Ascending aorta (tissue), 2 donors: ENCODE measurements at places on chromosomes 1 and 21.

DNA sequence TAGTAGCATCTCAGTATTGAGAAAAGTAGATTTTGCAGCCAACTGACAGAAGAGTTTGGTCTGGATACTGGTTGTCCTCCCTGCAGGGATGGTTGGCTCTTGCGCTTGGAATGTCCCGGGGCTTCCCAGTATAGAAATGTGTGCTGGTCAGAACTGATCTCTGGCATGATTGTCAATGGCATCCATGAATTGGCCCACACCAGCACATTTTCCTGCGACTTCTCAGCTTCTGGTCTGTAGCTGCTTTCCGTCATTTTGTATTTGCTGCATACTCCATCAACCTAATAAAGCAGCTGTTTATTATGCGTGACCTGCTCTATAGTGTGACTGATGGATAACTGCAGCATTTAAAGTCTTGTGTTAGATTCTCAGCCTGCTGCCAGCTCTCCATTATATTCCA lies 203.7 kb downstream of the S1PR1 start:
- no peak for DNase-seq

DNA sequence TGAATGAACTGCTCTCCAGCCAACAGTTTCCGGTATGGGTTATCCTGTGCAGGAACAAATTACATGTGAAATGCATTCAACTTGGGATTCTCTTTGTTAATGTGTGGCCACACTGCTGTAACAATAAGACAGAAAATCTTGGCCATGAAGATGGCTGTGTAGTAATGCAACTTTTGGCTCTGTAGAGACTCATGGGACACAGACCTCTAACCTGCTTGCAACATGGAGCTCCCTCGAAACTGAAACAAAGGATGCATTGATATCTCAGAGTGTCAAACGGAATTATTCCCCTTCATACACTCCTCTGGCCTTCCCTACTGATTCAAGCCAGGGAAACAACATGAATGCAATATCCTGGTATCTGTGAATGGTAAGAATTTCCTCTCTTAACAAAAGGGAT lies 559.3 kb upstream of the ZRANB2 start:
- no peak for DNase-seq

DNA sequence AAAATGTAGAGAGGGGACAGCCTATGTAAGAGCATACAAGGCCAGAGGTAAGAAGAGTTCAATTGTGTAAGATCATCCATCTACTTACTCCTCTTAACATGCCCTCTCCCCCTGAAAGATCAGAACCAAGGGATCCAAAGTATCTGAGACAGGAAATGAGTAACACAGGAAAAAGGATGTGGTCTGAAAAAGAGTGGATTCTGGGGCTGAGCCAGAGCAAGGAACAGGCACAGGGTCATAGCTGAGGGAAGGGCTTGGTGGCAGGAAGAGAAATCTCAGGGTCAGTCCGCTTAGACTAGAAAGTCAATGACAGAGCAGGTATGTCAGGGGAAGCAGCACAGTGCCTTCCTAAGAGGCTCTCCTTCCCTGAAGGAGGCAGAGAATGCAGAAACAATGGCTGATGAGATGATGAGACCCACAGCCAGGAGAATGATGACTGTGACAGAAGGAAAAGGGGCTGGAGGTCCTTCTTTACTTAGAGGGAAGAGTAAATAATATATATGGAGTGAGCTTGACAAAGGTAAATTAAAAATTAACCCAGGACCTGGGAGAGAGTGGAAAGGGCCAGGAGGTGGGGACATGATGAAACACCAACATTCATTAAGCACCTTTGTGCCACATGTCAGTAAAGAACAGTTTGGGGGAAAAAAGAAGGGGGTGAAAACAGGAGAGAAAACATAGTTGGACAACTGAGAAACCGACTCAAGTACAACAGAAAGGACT lies 26.2 kb upstream of the A3GALT2 start:
- DNase-seq: peak; percentile 90

GRCh38 chr1:201375169-201375568 lies 2.3 kb downstream of the TNNT2 start:
- no peak for DNase-seq

GRCh38 chr21:45825219-45825618 lies 156.4 kb upstream of the COL6A1 start:
- DNase-seq: no peak

GRCh38 chr1:110002695-110003094 lies 18.1 kb downstream of the AHCYL1 start:
- DNase-seq: no peak

DNA sequence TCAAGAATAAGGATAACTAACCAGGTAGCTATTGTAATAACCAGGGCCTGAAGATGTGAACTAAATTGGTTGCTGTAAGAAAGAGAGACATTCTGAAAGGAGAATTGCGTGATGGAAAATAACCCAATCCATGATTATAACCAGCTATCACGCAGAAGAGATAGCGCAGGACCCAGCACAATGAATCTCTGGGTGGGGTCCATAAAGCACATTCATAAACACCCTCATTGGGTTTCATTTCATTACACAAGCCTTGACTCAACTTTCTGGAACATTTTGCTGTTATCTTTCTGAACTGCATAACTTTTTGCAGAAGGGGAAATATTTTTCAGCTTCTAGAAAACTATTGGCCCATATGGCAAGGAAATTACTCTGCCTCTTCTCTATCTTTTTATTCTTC lies 45.3 kb upstream of the CDC7 start:
- DNase-seq: no peak

DNA sequence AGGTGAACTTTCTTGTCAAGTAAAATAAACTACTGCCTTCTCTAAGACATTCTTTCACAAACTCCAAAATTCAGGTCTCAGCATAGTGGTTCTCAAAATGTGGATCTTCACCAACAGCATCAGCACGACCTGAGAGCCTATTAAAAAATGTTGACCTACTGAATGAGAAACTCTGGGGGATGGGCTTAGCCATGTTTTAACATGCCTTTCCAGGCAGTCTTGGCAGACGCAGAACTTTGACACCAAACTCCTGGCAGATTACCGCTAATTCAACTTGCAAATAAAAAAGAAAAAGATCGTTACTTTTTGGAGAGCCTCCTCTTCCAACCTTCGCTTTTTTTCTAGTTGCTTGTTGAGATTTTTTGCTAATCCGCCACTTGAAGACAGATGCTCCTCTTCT lies 35.1 kb downstream of the ARHGAP29 start:
- no peak for DNase-seq

DNA sequence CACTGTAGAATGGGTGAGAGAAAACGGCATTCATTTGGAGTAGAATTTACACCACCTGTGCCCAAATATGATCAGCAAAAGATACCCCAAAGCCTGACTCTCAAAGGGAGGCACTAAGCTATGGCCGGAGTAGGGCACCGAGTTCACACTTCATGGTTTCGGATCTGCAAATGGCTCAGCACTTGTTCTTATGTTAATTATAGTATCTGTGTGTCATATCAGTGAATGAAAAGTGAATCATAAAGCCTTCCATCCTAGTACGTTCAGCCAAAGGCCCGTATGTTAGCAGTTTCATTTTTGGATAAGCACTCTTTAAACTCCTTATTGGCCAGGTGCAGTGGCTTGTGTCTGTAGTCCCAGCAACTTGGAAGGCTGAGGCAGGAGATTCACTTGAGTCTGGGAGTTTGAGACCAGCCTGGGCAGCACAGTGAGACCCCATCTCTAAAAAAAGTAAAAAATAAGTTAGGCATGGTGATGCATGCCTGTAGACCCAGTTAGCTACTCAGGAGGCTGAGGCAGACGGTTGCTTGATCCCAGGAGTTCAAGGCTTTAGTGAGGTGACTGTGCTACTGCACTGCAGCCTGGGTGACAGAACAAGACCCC lies 4.9 kb upstream of the CORT start:
- DNase-seq: no peak

DNA sequence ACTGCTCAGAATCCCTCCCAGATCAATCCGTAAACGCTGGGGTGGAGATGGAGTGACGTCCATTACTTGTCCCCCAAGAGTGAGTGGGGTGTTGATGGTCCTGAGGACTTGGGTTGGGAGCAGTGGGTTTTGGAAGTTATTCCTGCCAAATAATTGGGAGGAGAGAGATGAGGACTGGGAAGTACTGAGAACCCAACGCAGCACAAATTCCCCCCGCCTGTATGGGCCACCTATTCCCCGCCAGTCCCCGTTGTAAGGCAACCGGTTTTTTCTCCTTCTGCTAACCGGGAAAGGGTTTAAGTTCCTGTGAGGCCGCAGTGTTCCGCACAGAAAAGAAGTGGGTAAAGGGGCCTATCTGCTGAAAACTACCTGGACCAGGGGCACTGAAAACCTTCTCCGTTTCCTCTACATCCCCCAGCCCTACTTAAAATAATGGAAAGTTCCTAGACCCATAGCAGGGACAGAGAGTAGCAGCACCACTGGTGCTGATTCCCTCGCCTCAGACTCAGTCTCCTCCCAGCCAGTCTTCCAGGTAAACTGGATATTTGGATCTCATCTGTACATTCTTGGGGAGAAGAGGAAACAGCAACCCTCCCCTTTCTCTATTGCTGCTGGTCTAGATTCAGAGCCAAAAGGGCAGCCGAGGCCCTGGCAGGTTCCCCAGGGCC lies 738 bp downstream of the LURAP1 start:
- DNase-seq: no peak

DNA sequence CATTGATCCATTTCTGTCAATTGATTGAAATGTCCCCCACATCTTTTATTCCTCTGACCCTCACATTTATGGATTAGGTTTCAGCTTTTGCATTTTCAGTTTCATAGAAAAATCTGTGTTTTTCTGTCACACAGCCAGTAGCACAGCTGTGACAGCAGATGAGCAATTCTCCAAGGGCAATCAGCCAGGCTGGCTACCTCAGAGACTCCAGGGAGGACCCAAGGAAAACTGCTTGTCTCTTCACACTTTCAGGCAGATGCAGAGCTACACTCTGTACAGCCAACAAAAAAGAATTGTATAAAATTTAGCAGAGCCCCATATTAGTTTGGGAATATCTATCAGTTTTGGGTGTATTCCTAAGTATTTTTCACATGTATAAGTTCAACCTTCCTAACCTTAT lies 257.2 kb downstream of the LRRC7 start:
- no peak for DNase-seq

- peak; percentile 50 for DNase-seq
Measured at GRCh38 chr1:117581391-117581943, 24.4 kb upstream of the TENT5C start.

DNA sequence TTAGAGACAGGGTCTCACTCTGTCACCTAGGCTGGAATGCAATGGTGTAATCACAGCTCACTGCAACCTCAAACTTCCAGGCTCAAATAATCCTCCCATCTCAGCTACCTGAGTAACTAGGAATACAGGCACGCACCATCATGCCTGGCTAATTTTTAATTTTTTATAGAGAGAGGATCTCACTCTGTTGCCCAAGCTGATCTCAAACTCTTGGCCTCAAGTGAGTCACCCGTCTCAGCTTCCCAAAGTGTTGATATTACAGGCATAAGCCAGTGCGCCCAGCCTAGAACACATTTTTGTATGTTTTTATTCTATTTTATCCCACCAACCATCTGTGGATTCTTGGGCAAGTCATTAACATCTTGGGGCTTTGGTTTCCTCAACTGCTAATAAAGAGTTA lies 100.5 kb downstream of the AK5 start:
- no peak for DNase-seq

GRCh38 chr1:228007049-228007800 lies 427 bp downstream of the WNT3A start:
- DNase-seq: peak; percentile 44

- DNase-seq: no peak
Measured at GRCh38 chr1:85411567-85412305, 53.2 kb downstream of the DDAH1 start.

DNA sequence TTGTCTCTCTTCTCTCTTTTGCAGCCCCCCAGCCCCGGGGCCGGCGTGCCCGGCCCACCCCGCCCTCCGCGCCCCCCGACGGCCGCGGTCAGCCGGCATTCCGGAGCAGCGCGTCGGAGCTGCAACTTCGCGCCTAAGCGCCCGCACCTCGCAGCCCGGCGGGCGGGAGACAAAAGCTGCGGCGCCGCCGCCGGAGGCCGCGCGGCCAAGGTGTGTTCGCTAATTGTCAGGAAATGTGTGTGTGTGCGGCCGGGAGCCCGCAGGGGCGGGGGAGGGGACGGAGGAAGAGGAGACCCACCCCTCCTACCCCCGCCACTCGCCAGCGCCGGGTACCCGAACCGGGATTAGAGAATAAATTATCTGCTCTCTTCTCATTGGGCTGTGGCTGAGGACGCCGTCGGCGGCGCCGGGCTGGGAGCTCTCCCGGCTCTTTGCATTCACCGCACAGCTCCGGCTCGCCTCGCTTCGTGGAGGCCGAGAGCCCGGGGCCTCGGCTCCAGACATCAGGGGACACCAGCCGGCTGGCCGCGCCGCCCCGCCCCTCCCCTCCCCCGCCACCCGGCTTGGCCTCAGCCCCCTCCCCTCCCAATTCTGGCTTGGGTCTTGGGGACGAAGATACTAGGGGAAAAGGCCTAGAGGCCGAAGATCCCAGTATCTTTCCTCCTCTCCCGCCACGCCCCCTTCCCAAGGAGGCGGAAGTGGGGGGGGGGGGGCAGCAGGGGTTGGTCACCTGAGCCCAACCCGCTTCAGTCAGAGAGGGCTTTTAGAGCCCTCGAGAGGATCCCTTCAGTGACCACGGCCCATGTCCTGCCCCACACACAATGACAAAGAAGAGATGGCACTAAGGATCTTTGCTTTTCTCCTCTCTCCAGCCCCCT lies 1.3 kb upstream of the BLACAT1 start:
- DNase-seq: no peak

DNA sequence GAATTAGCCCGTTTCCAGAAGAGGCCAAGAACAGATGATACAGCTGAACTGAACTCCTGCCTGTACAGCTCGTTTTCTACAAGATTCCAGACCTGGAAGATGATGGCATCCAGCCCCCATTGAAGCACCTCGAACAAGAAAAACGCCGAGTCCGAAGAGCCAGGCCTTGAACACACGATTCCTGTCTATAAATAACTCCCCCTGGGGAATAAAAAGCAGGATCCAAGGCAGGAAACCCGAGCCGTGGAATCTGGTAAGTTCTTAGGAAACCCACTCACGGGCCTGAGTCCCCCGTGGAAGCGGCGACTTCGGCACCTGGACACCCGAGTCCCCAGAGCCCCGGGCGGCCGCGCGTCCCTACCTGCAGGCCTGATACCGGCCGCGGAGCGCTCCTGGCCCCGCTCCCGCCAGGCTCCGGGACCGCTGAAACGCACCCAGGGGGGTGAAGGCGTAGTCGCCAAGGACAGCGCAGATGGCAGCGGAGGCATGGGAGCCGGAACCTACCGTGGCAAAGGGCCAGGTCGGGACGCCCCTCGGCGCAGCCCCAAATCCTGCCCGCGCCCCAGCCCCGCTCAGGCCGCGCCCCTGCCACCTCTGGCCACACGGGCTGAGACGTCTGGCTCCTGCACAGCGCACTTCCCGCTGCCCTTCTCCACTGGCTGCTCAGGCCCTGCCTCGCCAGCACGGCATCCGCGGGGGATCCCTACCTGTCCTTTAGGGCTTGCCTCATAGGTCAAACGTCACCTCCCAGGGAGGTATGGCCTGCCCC lies 14.0 kb upstream of the HLCS start:
- DNase-seq: no peak

GRCh38 chr1:91555821-91556531 lies 55.3 kb downstream of the CDC7 start:
- no peak for DNase-seq

- no peak for DNase-seq
Measured at GRCh38 chr1:86137436-86137835, 19.1 kb downstream of the COL24A1 start.

GRCh38 chr1:185497177-185497576 lies 180.1 kb upstream of the IVNS1ABP start:
- DNase-seq: no peak

- DNase-seq: no peak
Measured at GRCh38 chr21:42724226-42724920, 71.0 kb downstream of the PDE9A start.
